ENCODE measurements at places on chromosomes 7 and 10.

- DNase-seq: no peak
Observed at GRCh38 chr10:98460837-98461499, 14.2 kb upstream of the HPS1 start.

- DNase-seq: no peak
Observed at GRCh38 chr10:6716516-6716915, 136.4 kb upstream of the PRKCQ start.

DNA sequence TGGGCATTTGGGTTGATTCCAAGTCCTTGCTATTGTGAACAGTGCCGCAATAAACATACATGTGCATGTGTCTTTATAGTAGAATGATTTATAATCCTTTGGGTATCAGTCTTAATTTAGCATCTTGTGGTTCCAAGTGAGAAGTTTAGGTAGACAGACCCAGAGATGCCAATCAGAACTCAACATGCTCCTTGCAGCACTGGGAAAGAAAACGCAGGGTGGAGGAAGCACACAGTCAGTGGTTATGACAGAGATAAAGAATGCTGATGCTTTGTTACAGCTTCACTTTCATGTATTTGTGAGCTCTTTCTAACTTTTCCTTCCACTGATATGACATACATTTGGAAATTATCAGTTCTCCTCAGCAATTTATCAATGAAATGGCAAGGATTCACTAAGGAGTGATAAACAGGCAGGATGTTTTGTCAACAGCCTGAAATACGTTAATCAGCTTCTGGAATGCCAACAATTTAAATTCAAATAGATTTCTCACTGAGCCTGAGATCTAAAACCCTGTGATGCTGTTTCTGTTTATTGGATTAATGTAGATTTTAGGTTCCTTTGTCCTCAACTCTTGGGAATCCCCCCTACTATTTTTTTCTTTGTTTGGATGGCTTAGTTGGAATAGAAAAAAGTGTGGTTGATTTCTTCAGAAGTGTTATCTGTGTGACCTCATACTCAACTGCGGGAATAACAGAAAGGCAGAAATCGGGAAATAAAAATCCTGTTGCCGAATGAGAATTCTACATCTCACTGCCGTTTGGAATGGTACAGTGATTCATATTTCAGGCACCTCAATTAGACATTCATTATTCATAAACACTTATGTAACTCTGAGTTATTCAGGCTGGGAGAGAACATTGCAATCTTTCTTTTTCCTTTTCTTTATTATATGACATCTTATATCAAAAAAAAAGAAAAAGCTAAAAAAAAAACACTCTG lies 675.0 kb downstream of the CNTNAP2 start:
- DNase-seq: no peak

GRCh38 chr10:23186697-23187096 lies 5.4 kb upstream of the PTF1A start:
- no peak for DNase-seq

DNA sequence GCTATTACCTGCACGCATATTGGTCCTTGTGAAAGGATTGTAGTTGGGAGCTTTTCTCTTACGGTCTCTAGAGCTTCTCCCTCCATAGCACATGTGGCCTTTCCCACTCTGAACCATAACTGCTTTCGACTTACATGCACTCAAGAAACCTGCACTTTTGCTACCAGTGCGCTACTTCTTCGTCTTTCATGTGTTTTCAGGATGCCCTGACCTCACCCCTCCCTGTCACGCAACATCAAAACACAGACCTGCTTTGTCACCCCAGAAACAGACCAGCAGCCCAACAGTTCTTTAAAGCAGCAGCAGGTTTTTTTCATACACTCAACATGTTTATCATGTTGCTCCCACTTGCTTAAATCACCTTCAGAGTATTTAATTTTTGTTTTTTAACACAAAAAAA lies 243.5 kb upstream of the TCF7L2 start:
- DNase-seq: no peak

DNA sequence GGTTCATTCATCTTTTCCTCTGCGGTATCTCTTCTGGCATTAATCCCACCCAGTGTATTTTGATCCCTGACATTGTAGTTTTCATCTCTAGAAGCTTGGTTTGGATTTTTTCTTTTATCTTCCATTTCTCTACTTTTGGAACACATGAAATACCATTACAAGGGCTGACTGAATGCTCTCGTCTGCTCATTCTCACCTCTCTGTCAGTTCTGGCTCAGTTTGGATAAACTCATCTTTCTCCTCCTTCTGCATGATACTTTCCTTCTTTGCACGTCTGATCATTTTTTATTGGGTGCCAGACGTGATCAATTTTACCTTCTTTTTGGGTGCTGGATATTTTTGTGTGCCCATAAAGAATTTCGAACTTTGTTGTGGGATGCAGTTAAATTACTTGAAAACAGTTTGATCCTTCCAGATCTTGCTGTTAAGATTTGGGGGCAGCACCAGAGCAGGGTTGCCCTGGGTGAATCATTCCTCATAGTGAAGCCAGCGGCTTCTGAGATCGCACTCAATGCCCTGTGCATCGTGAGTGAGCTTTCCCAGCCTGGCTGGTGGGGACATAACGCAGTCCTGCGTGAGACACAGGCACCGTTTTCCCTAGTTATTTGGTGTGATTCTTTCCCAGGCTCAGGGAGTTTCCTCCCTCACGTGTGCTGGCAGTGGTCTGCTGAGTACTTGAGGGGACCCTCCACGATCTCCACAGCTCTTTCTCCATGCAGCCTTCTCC lies 53.8 kb downstream of the LHPP start:
- no peak for DNase-seq

- DNase-seq: no peak
Observed at GRCh38 chr7:123580406-123581161, 21.0 kb upstream of the ASB15 start.

GRCh38 chr10:127550861-127551260 lies 1.8 kb downstream of the NPS start:
- DNase-seq: no peak

DNA sequence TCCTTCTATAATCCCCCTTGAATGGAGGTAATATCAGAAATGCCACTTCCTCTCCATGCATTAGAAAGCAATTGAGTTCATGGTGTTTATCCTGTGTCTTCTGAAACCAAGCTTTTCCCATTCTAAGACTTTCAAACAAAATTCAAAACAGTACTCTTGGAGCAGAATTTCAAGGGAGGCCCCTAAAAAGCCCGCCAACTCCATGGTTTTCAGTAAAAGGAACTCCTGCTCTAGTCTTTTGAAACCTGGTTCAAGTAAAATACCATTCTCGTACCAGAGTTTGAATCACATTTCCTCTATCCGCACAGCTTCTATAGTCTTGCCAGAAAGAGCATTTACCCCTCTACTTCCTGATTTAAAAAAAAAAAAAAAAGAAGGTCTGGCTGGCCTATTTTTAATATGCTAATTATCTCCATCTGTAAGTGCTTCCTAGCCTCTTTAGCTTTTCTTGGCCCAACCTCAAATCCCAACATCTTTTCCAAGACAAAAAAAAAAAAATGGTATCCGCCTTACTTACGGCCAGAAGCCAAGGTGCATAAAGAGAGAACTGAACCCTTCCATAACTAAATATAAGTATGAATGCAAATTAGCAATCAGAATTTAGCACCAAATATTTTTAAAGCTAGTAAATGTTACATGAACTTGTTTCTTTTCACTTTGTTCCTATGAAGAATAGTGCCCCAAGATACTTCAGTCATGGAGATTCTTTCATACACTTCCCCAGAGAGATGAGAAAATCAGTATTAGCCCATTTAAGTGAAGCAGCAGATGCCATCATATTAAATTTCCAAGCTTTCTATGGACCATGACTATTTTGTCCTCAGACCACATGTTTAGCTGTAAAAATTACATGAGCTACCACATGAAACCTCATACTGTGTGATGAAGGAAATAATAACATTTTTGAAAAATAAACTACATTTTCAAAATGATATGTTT lies 199.9 kb upstream of the FAM3C start:
- no peak for DNase-seq

- DNase-seq: no peak
Observed at GRCh38 chr10:21334891-21335696, 190.4 kb downstream of the SKIDA1 start.

GRCh38 chr10:15245530-15245929 lies 77.0 kb upstream of the NMT2 start:
- DNase-seq: peak; percentile 10

DNA sequence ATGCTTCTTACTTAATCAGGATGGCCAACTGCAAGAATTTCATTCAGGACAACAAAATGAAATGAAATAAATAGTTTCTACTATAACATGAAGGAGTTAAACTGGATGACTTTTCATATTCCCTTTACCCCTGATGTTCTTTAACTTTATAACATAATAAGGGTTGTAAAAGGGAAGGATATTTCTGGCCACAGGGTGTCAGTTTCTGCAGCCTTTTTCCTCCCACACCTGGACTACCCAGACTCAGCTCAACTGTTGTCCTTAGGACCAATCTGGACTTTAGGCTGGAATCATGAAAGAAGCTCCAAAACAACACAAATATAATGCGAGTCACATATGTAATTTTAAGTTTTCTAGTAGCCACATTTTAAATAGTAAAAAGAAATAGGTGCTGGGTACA lies 43.4 kb downstream of the PRPS1L1 start:
- DNase-seq: no peak

DNA sequence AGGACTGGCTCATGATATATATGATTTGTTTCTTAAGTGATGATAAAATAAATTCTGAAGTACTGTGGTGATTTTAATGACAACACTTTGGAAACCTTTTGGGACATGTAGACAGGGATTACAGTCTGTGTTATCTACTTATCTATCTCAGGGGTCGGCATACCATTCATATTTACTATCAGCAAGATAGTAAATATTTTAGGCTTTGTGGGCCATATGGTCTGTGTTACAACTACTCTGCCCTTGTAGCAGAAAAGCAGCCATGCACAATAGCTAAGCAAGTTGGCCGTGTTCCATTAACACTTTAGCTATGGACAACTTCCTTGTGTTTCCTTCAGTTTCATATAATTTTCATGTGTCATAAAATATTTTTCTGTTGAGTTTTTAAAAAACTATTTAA lies 97.8 kb upstream of the PRPS1L1 start:
- no peak for DNase-seq

- DNase-seq: no peak
Observed at GRCh38 chr7:33933611-33934281, 28.4 kb downstream of the BMPER start.

- DNase-seq: no peak
Observed at GRCh38 chr10:29740981-29741545, 106.3 kb upstream of the SVIL start.

DNA sequence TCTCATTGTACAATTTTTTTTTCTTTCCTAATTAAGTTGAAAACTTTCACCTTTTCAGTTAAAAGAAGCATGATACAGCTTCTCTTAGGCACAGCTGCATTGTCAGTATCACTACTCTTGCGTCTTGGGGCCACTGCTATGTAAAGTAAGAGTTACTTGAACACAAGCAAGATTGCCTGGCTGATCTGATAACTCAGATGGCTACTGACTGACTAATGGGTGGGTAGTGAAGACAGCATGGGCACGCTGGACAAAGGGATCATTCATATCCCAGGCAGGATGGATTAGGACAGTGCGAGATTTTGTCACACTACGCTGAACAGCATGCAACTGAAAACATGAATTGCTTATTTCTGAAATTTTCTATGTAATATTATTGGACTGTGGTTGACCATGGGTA lies 11.6 kb upstream of the ADAMTS14 start:
- no peak for DNase-seq

DNA sequence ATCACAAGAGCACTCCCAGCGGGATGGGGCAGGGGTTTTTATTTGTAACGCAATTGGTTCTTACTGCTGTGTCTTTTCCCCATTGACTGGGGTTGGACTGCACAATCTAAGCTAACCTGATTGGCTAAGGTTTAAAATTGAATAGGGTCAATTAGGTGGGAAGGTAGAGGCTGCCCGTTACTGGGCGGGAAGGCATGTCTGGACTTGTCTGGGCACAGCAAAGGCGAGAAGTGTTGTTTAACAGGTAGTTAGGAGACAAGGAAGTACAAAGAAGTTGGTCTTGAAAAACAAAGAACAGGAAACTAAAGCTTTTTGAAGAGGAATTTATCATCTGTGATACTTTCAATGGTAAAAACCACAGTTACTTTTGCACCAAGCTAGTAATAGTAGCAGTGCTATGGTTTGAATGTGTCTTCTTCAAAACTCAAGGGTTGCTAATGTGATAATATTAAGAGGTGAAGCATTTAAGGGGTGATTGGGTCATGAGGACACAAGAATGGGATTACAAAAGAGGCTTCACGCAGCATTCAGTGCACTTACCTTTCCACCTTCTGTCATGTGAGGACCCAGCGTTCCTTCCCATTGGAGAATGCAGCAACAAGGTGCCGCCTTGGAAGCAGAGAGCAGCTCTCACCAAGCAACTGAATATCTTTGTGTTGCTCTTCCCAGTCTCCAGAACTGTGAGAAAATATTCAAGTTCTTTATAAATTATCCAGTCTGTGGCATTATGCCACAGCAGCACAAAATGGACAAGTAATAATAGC lies 875.5 kb upstream of the SORCS1 start:
- DNase-seq: no peak

DNA sequence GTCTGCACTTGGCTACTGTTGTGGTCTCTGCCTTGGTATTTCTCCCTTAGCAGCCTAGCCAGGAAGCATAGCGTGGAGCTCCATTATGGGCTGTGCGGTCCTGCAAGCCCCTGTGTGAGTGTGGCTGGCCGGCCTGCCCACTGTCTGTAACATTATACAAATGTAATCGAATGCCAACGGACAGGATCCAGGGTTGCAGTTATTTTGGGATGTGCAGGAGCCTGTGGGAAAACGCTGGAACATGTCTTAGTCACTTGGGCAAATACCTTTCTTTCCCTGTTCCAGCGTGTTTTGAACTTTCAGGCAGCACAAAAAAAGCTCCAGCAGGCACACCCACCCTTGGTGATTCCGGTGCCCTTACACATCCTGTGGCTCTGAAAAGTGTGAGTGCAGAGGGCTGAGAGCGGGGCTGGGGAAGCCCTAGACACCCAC lies 29.5 kb downstream of the BAG3 start:
- DNase-seq: no peak
